ENCODE measurements at places on chromosomes 1 and 21. TPM values are rescaled to one million over a fixed set of nuclear protein-coding genes. Genes with fewer than 3 reads are reported as not detected.
A peak's percentile ranks its signal among the peaks of the same experiment; 100 is the strongest.

The AMY2A gene
- polyA plus RNA-seq: not detected

- no peaks in the 10 kb centered on the region for H3K4me1 ChIP-seq
- no peaks in the 10 kb centered on the region for H3K36me3 ChIP-seq
- DNase-seq: no peak
- H3K27ac ChIP-seq: no peak overlapping the region
These were observed 525.1 kb downstream of the LMO4 start for GRCh38 chr1:87853576-87854351.

- H3K36me3 ChIP-seq: no peaks in the 10 kb centered on the region
- H3K4me3 ChIP-seq: no peak overlapping the region
- peak; percentile 48 for DNase-seq
- no peaks in the 10 kb centered on the region for H3K27me3 ChIP-seq
- H3K27ac ChIP-seq: no peak overlapping the region
These were observed 122.6 kb upstream of the PPP2R5A start for GRCh38 chr1:212162635-212163034.

DNA sequence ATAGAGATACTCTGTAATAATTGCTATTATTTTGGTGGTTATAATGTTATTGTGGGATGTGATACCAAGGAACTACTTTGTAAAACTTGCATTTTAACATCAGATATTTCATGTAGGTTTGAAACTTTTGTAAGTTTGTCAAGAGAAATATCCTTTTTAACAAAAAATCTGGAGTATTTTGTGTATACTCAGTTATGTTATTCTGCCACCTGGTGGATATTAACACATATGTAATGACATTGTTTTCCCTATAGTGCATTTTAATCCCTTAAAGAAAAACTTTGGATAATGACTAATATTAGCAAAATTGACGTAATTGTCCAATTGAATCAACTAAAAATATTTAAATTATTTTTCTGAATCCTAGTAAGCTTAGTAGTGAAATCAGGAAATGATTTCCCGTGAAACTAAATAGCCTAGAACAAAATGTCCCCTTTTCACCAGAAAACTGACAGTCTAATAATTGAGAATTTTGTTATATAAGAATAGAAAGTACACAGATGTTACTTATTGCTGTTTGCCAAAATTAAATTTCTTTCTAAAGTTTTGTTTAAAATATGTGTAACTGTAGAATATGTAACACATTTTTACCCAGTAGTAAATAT, 39.6 kb downstream of the KCTD3 start:
- DNase-seq: no peak
- no peak overlapping the region for H3K27ac ChIP-seq
- H3K4me3 ChIP-seq: no peak overlapping the region
- H3K4me1 ChIP-seq: no peaks in the 10 kb centered on the region
- H3K36me3 ChIP-seq: peaks cover 10% of the 10 kb centered on the region

DNA sequence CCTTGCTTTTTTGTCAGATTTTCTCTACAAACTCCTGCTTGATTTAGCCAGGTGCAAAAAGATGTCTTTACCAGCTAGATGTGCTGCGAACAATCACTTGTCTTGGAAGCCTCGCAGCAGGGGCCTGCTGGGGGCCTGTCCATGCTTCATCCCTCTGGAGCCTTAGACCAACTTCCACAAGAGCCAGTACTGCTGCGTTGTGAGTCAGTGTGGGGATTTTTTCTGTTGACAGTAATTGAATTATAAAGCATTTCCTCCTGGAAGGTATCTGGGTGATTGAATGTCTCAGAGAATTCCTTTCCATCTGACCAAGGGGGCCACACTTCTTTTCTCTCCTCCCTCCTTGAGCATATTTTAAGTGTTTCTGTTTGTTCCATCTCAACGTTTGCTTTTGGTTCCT, 40.4 kb upstream of the LDLRAP1 start:
- no peak overlapping the region for H3K4me3 ChIP-seq
- H3K4me1 ChIP-seq: peaks cover 5% of the 10 kb centered on the region
- no peak overlapping the region for H3K27ac ChIP-seq
- no peak for DNase-seq

The RPTN gene
- polyA plus RNA-seq: not detected

GRCh38 chr1:34746785-34747637, 7.8 kb upstream of the GJB5 start:
- no peak for DNase-seq
- peaks cover 3% of the 10 kb centered on the region for H3K4me1 ChIP-seq
- no peak overlapping the region for H3K27ac ChIP-seq

DNA sequence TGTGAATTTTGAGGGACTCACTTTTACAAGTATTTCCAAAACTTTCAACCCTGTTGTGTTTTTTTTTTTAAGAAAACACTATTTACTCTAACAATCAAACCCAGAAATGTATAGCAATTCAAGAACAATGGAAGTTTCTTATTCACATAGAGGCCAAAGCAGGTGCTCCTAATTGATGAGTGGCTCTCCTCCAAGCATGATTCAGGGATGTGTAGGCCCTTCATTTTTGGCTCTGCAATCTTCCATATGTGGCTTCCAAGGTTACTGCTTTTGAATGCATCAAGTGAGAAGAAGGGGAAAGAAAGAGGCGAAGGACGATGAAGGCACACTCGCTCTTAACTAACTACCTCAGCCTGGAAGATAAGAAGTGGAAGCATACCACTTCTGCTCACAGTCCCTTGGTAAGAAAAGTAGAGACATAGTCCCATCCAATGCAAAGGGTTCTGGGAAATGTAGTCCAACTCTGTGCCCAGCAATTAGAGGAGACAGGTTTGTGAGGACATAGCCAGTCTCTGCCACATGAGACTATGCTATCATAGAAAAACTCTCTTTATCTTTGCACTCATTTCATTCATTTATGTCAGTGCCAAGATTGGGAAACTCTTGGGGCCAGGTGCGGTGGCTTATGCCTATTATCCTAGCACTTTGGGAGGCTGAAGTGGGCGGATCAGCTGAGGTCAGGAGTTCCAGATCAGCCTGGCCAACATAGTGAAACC, 46.0 kb downstream of the OPTC start:
- H3K4me3 ChIP-seq: no peak overlapping the region
- H3K36me3 ChIP-seq: no peaks in the 10 kb centered on the region
- H3K4me1 ChIP-seq: no peaks in the 10 kb centered on the region
- no peak overlapping the region for H3K27ac ChIP-seq
- DNase-seq: no peak

The PTBP2 gene
- 28.8 TPM for polyA plus RNA-seq

The IL20 gene
- polyA plus RNA-seq: not detected

- no peak overlapping the region for H3K27ac ChIP-seq
- no peak for DNase-seq
- no peaks in the 10 kb centered on the region for H3K27me3 ChIP-seq
- H3K4me1 ChIP-seq: no peaks in the 10 kb centered on the region
- H3K36me3 ChIP-seq: no peaks in the 10 kb centered on the region
These were observed 202.0 kb upstream of the SNX7 start for GRCh38 chr1:98459486-98459870.

The AADACL4 gene
- polyA plus RNA-seq: not detected

DNA sequence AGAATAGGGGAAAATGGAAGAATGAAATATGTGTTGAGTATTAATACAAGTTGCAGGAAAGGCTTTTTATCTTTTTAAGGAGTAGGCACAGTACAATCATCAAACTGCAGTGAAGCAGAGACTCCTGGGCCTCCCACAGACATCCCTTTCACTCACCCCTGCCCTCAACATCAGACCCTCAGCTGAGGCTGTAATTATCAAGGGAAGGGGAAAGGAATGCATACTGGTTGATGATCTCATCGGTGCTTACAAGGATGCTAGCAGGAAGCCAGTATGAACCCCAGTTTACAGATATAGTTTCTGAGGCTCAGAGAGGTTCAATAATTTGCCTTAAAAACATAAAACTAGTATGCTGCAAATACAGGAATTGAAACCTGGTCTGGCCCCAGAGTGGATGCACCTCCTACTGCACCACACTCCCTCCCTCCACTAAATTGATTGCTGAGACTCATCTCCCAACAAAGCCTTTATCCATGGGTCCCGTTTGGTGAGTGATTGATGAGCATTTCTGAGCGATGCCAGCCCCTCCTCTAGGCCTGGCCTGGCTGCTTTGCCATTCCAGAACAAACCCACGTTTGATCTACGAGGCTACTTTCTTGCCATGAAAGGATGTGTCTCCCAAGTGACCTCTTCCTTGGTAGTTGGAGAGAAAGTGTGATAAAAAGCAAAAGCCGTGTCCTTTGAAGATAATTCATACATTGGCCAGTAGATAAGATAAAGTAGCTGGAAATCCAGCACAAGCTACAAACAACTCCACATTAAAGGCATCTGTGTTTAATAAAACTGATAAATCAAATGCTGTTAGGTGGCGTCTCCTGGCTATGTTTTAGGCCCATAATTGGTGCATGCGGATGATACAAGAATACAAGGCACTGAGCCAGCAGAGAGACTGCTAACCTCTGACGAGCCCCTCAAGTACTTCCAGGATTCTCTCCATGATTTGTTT, 233.9 kb upstream of the CAMK1G start:
- DNase-seq: peak; percentile 60
- H3K36me3 ChIP-seq: no peaks in the 10 kb centered on the region
- H3K27me3 ChIP-seq: no peaks in the 10 kb centered on the region
- H3K27ac ChIP-seq: no peak overlapping the region

GRCh38 chr1:82634266-82634665, 833.5 kb downstream of the ADGRL2 start:
- H3K36me3 ChIP-seq: no peaks in the 10 kb centered on the region
- H3K27ac ChIP-seq: no peak overlapping the region
- peak; percentile 73 for DNase-seq
- H3K4me1 ChIP-seq: no peaks in the 10 kb centered on the region

The SMAP2 gene
- 15.1 TPM for polyA plus RNA-seq

- H3K36me3 ChIP-seq: peaks cover 6% of the 10 kb centered on the region
- no peak overlapping the region for H3K4me3 ChIP-seq
- no peak overlapping the region for H3K27ac ChIP-seq
These were observed 16.9 kb downstream of the CTH start for GRCh38 chr1:70427976-70428375.

The SLC45A1 gene
- polyA plus RNA-seq: 0.91 TPM

- peak overlapping the region; percentile 76 for H3K27ac ChIP-seq
- H3K4me1 ChIP-seq: no peaks in the 10 kb centered on the region
- DNase-seq: peak; percentile 90
These were observed 130.3 kb upstream of the C21orf91 start for GRCh38 chr21:17949421-17949820.

The MX2 gene
- 1.7 TPM for polyA plus RNA-seq

- no peak for DNase-seq
- H3K27me3 ChIP-seq: no peaks in the 10 kb centered on the region
- H3K36me3 ChIP-seq: no peaks in the 10 kb centered on the region
- H3K4me1 ChIP-seq: no peaks in the 10 kb centered on the region
- no peak overlapping the region for H3K27ac ChIP-seq
- no peak overlapping the region for H3K4me3 ChIP-seq
These were observed 84.5 kb downstream of the SPATA17 start for GRCh38 chr1:217715681-217716080.

GRCh38 chr1:42210421-42211133, 46.0 kb upstream of the GUCA2A start:
- DNase-seq: no peak
- peaks cover 14% of the 10 kb centered on the region for H3K36me3 ChIP-seq
- no peak overlapping the region for H3K27ac ChIP-seq
- peaks cover 10% of the 10 kb centered on the region for H3K4me1 ChIP-seq

- H3K36me3 ChIP-seq: no peaks in the 10 kb centered on the region
- peaks cover 43% of the 10 kb centered on the region for H3K4me1 ChIP-seq
- H3K27ac ChIP-seq: no peak overlapping the region
These were observed 16.6 kb downstream of the IFI6 start for GRCh38 chr1:27655151-27655937.

GRCh38 chr1:64917328-64917861, 49.0 kb downstream of the JAK1 start:
- no peak overlapping the region for H3K4me3 ChIP-seq
- H3K27me3 ChIP-seq: no peaks in the 10 kb centered on the region
- peaks cover 13% of the 10 kb centered on the region for H3K4me1 ChIP-seq
- H3K36me3 ChIP-seq: no peaks in the 10 kb centered on the region

- peaks cover 68% of the 10 kb centered on the region for H3K4me1 ChIP-seq
- peaks cover 52% of the 10 kb centered on the region for H3K36me3 ChIP-seq
- peak overlapping the region; percentile 94 for H3K27ac ChIP-seq
These were observed 30.7 kb downstream of the VASH2 start for GRCh38 chr1:212981025-212981495.

- H3K4me3 ChIP-seq: no peak overlapping the region
- H3K4me1 ChIP-seq: no peaks in the 10 kb centered on the region
- H3K27me3 ChIP-seq: peaks cover 2% of the 10 kb centered on the region
- DNase-seq: no peak
These were observed 142.2 kb upstream of the CACNA1E start for GRCh38 chr1:181341026-181341632.

DNA sequence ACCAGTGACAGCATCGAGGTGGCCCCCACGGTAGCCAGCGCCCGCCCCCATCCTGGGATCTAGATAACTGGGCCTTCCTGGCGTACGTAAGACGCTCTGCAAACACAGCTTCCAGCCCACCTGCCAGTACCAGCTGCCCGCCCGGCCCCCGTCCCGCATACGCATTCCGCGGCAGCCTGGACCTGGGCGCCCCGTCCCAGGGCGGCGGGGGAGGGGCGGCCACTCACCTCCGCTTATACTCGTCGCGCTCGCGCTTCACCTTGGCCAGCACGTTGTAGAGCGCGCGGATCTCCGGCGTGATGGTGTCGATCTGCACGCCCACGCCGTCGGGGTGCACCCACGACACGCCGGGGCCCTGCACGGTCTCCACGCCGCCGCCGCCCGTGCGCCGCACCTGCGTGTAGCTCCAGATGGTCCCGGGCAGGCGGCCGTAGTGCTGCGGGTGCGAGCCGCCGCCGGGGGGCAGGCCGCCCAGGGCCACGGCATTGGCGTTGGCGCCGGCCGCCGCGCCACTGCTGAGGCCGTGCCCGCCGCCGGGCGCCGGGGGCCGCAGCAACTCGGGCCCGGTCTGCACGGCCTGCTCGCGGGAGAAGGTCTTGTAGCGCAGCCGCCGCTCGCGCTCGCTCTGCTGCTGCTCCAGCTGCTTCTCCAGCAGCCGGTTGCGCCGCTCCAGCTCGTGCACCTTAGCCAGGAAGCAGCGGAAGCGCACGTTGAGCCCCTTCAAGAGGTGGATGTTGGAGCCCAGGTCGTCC, 859 bp downstream of the IFFO2 start:
- H3K4me3 ChIP-seq: peak overlapping the region; percentile 57
- no peak overlapping the region for H3K27ac ChIP-seq
- peaks cover 40% of the 10 kb centered on the region for H3K4me1 ChIP-seq
- peaks cover 14% of the 10 kb centered on the region for H3K27me3 ChIP-seq
- DNase-seq: peak; percentile 57

DNA sequence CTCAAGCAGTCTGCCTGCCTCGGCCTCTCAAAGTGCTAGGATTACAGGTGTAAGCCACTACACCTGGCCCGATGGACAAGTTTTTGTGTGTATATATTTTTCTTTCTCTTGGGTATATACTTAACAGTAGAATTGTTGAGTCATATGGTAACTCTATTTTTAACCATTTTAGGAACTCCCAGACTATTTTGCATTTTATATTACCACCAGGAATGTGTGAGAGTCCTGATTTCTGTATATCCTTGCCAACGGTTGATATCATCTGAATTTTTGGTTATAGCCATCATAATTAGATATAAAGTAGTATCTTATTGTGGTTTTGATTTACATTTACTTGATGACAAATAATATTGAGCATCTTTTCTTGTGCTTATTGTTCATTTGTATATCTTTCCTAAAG, 20.7 kb downstream of the FNBP1L start:
- no peaks in the 10 kb centered on the region for H3K27me3 ChIP-seq
- H3K36me3 ChIP-seq: no peaks in the 10 kb centered on the region
- DNase-seq: no peak
- no peaks in the 10 kb centered on the region for H3K4me1 ChIP-seq
- no peak overlapping the region for H3K27ac ChIP-seq

Measured in muscle of leg (tissue), 16 donors.